ENCODE measurements at places on chromosomes 7 and 10. TPM values are rescaled to one million over a fixed set of nuclear protein-coding genes. Genes with fewer than 3 reads are reported as not detected.

The NACAD gene
- total RNA-seq, result 0.66 TPM

The VSIR gene
- total RNA-seq, result 274 TPM

The MEPCE gene
- 87.2 TPM for total RNA-seq

The GNG11 gene
- total RNA-seq, result not detected

The PIP4K2A gene
- 64.3 TPM for total RNA-seq

The OR2A42 gene
- not detected for total RNA-seq

The ZNF853 gene
- total RNA-seq, result 3.0 TPM

The LIPK gene
- total RNA-seq, result not detected

The SPDYE6 gene
- total RNA-seq, result not detected

DNA sequence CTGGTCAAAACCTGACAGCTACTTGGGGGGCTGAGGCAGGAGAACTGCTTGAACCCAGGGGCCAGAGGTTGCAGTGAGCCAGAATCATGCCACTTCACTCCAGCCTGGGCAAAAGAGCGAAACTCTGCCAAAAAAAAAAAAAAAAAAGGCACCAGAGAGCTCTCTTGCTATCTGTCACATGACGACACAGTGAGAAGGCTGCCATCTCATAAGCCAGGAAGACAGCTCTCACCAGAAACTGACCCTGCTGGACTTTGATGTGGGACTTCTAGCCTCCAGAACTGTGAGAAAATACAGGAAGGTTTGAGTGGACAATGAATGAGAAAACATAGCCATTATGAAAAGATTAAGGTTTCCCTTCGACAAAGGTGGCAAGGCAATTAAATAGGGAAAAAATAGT, 51.1 kb upstream of the KCNIP2 start:
- no peak for DNase-seq

GRCh38 chr10:114708717-114709335, 50.8 kb upstream of the ABLIM1 start:
- no peak for DNase-seq

- no peak for DNase-seq
Measured at GRCh38 chr10:14727465-14727864, 47.2 kb downstream of the FAM107B start.

GRCh38 chr7:41431671-41432070, 271.2 kb downstream of the INHBA start:
- DNase-seq, result no peak

DNA sequence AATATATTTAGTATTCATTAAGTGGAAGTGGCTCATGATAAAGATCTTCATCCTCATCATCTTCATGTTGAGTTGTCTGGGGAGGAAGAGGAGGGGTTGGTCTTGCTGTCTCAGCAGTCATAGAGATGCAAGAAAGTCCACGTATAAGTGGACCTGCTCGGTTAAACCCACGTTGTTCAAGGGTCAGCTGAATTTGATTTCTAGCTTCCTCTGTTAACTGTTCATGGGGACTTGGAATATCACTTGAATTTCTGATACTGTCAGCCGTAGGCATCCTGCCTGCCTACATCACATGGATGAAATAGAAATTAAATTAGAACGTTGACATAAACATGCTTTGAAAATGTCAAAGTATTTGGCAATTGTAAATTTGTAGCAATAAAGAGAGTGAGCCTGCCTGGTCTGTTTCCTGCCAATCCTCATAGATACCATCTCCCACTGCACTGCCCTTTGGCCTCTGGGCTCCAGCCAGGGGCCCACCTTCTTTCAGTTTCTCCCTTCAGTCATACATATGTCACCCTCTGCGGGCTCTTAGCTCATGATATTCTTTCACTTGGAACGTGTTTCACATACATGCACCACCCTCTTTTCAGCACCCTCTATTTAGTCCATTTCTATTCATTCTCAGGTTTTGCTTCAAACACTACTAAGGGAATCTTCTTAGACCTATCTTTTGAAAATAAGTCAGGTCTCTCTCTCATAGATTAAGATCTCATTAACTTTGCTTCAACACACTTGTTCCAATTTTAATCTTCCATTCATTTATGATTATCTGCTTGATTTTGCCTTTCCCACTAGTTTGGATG, 376.3 kb downstream of the IPMK start:
- no peak for DNase-seq

DNA sequence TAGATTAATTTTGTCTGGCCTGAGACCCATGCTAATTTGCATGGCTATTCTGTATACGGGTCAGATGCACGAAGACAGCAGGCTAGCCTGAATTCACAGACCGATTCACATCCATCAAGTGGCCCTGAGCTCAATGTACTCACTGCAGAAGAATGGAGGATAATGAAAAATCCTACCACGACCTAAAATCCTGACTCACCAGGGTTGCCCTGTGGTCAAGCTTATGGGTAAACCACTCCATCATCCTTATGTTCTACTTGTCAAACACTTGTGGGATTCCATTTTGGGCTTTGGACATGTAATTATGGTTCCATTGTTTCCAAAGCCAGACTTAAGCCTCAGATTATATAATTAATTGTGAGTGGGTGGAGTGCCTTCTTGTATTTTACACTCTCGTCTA, 110.4 kb upstream of the ZNF438 start:
- DNase-seq, result no peak

- no peak for DNase-seq
Measured at GRCh38 chr7:20870977-20871376, 84.3 kb upstream of the SP8 start.

- no peak for DNase-seq
Measured at GRCh38 chr7:28773423-28774145, 184.5 kb downstream of the TRIL start.

- DNase-seq, result no peak
Measured at GRCh38 chr10:69703256-69703655, 73.2 kb downstream of the FAM241B start.

- DNase-seq, result no peak
Measured at GRCh38 chr7:77208416-77208815, 8.8 kb upstream of the FGL2 start.

DNA sequence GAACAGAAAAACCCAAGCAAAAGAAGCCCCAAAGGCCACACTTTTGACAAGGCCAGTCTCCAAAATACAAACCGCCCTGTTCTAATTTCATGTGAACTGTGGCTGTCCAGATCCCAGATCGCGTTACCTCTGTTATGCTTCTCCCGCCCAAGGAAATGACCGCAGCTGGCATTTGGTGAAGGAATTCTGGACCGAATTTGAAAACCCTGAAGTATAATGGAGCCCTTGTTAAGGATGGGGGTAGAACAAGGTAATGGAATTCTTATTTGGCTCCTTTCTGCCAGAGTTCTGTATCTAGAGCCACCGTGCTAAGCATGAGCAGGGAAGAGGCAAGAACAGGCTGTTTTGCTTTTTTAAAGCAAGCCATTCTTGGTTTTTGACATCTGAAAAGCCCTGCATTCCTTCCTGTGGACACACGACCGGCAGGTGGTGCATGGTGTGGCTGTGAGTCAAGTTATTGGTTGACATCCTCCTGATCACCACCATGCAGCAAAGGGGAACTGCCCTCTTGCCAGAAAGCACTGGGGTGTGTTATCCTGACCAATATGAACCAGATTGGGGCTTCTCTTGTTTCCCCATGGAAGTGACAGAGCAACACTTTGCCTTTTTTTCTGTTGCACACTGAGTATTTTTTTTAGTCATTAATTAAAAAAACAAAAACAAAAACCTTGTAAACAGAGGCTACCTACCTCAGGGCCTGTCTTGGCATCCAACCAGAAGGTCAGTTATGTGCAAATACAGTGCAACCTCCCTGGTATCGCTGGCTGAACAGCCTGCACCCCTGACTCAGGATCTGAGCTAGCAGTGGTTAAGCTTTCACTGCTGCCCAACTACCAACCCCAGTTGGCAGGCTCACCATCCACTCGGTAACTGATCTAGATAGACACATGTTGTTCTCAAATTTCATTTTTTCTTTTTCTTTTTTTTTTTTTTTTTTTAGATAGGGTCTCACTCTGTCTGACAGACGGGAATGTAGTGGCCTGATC, 14.2 kb downstream of the UCMA start:
- no peak for DNase-seq

GRCh38 chr7:32253299-32253698, 183.1 kb upstream of the PDE1C start:
- no peak for DNase-seq

Data from activated T-cell treated with anti-CD3 and anti-CD28 coated beads, Interleukin-2, amount 50 U/mL, for 4 hours (primary cell).